ENCODE measurements at places on chromosomes 5 and 9.

- DNase-seq = no peak
These were observed 135.9 kb upstream of the RAD23B start for GRCh38 chr9:107147134-107147533.

DNA sequence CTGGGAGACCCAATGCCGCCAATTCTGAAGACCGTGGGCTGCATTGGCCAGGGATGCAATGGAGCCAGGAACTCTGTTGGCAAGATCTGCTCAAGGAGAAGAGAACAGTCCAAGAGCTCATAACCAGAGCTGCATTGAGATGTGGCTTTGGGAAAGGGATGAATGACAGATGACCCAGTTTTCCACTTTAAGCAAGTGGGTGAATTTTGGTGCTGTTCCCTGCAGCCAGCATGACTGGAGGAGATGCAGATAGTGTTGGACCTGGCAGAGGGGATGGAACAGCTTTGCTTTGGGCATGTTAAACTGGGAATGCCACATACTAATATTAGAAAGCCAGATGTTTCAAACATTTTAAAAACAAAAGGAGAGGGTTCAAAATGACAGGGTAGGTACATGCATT is 143.1 kb downstream of the FSTL4 start:
- DNase-seq = no peak

DNA sequence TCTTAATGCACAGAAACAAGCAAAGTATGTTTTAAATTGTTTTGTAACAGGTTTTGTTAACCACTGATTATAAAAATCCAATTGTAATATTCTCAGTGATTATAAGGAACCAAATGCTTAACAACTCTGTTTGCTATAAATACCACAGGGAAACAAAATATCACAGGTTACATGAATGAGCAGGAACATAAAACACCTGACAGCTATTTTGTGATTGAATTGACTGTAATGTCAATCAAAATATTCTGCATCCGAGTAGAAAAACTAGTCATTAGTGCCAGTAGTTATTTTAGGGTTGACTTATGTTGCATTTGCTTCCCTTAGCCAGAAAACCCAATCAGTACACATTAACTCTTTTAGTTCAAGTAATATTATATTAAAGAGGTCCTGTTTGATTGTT is 1707.8 kb upstream of the ACO1 start:
- DNase-seq = no peak

- no peak for DNase-seq
These were observed 2.9 kb downstream of the GNPDA1 start for GRCh38 chr5:142009886-142010285.

- no peak for DNase-seq
These were observed 507.4 kb downstream of the KDM4C start for GRCh38 chr9:7265181-7265580.

- DNase-seq = no peak
These were observed 150.4 kb upstream of the ERCC6L2 start for GRCh38 chr9:95725045-95725444.

GRCh38 chr5:165196961-165197360 is 1691.5 kb downstream of the MAT2B start:
- no peak for DNase-seq

GRCh38 chr5:114305402-114306207 is 56.3 kb upstream of the KCNN2 start:
- DNase-seq = no peak

- no peak for DNase-seq
These were observed 52.8 kb downstream of the SPATA31C2 start for GRCh38 chr9:88085476-88085875.

DNA sequence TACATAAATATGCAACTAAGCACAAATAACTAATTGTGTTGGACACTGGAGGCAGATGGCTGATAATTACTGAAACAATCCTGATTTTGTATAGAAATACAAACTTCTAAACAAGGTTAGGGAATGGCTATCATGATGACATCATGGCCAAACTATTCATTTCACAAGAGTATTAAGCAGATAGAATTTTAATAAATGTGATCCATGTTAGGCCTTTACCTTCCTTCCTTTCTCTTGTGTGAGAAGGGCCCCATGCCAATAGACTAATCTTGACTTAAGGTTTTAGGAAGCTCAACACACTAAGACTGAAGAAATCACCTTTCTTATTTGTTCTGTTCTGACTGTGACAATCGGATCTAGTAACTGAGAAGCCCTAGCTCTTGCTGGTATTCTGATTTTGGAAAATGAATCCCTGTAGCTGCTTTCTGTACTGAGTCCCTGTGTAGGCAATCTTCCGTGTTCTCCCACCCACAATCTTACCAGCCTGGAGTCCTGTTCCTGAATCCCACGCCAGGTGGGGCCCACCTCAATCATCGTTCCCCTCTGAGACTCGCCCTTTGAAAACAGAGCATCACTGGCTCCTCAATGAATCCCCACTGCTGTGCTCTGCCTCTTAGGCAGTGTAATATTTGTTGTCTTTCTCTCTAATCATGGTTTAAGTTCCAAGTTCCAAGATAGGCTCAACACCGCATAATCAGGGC is 168.7 kb upstream of the GNA14 start:
- no peak for DNase-seq

- no peak for DNase-seq
These were observed 140.9 kb downstream of the PSAT1 start for GRCh38 chr9:78437806-78438205.

DNA sequence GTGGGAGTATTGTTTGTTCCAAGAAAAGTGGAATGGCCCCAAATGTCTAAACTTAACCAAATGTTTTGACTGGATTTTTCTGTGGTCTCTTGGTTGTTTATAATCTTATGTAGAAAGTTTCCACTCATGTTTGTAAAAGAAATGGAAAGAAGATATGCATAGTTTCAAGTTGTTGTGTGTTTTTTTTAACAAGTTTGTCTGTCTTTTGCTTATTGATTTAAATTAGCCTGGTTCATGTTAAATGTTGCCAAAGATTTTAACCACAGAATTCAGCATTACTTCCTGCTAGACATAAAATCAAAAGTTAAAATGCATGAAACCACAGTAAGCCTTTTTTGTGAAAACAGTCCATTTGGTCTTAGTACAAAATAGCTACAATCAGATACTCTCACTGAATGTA is 14.0 kb downstream of the PPWD1 start:
- no peak for DNase-seq

DNA sequence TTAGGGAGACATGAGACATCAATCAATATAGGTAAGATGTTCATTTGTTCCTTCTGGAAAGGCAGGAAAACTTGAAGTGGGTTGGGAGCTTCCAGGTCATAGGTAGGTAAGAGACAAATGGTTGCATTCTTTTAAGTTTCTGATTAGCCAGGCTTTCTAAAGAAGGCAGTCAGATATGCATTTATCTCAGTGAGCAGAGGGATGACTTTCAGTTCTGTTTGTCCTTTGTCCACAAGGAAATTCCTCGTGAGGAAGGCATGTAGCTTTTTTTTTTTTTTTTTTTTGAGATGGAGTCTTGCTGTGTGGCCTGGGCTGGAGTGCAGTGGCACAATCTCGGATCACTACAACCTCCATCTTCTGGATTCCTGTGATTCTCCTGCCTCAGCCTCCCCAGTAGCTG is 155.3 kb upstream of the ABCA1 start:
- no peak for DNase-seq

DNA sequence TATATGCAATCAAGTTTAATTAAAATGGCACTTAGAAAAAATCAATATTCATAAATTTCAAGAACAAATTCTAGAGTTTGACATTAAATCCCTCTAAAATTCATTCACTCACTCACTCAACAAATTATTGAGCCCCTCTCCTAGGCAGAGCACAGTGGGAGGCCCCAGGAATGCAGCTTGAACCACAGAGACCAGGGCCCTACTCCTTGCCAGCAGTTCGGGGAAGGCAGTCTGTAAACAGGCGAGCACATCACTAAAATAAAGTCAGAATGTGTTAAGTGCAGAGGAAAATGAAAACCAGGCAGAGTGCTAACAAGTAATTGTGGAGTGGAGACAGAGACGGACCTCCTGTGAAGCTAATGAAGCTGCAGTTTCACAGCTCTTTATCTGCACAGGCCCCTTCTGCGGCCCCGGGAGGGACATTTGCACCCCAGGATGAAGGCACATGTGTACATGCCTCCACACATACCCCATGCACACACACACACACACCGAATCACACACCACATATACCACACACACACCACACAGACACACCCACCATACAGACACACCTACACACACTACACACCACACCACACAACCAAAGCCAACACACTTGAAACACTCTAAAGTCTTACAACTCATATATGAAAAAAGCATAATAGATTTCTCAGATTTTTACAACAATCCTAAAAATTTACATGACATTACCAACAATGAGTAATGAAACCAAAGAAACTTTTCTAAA is 40.5 kb downstream of the BHMT start:
- DNase-seq = no peak

GRCh38 chr5:145316282-145316681 is 518.9 kb downstream of the PRELID2 start:
- no peak for DNase-seq

DNA sequence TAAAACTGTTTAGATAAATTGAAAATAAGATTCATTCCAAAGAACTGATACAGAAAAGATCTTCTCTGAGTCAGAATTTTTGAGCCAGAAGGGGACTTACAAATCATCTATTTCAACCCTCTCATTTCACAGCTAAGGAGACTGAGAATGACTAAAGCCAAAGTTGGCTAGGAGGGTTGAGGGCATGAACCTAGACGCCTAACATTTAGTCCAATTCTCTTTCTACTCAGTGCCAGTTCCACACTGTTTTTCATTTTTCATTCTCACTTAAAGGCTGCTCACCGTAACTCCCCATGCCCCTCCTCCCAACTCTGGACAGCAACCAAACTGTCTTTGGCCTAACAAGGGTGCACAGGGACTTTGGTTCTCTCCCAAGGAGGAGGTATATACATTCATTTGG is 364.0 kb downstream of the NDUFS4 start:
- no peak for DNase-seq

DNA sequence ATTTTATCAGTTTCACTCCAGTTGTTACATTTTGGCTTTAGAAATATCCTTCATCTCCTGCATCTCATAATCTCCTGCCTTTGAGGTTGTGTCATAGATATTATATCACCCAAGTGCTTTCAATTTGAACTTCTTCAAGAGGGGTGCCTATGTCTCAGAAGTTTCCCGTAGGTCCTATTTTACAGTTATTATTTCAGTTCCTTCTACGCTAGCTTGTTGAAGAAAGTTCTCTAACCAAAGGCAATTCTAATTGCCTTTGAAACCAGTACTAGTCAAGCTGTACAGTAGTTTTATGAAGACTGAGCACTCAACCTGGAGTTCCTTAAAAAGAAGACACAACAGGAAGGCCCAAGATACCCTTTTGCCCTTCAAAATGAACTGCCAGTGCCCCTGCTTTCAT is 116.4 kb downstream of the ZCCHC7 start:
- no peak for DNase-seq

- no peak for DNase-seq
These were observed 4.5 kb downstream of the DUSP1 start for GRCh38 chr5:172766287-172767108.

DNA sequence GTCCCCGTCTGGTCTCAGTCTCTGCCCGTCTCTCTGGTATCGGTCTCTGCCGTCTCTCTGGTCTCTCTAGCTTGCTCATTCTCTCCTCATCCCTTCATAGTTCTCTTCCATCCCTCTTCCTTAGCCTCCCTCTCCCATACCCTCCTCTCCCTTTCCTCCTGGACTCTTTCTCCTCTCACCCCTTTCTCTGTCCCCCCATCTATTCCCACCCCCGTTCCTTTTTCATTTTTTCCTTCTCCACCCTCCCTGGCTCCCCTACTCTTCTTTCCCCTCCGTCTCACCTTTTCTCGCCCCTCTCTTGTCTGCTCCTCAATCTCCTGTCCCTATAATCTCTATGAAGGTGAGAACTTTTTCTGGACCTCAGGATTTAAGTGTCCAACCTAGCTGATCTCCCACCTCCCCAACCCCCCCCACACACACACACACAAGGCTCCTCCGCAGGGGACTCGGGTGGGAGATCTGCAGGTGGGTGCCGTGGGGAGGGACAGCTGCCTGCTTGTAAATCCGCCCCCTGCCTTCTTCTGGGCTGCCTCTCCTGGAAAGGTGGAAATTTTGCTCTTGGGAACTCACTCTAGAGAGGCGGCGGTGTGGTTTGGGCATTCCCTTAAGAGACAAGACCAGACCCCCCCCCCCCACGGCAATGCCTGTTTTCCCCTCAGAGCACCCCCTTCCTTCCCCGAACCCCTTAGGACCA is 953 bp downstream of the UBE2QL1 start:
- no peak for DNase-seq

- DNase-seq = no peak
These were observed 40.4 kb upstream of the CRB2 start for GRCh38 chr9:123315635-123316034.

DNA sequence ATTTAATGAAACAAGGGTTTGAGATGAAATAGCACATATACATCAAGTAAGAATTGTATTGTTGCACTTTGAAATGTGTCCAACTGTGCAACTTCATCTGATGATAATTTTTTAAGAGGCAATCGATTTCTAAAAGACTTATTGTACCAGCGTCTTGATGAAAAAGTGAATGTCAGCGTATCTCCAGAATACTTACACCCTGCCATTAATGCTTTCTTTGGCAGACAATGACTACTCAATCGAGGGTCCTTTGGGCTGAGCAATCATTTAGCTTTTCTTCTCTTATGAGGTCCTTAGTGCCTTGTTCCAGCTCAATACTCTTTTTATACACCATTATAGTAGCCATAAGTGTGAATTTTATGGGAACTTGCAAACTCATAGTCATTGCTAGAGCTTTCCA is 4.7 kb downstream of the TLE1 start:
- no peak for DNase-seq

GRCh38 chr9:115378758-115379157 is 260.8 kb upstream of the TNC start:
- DNase-seq = no peak

DNA sequence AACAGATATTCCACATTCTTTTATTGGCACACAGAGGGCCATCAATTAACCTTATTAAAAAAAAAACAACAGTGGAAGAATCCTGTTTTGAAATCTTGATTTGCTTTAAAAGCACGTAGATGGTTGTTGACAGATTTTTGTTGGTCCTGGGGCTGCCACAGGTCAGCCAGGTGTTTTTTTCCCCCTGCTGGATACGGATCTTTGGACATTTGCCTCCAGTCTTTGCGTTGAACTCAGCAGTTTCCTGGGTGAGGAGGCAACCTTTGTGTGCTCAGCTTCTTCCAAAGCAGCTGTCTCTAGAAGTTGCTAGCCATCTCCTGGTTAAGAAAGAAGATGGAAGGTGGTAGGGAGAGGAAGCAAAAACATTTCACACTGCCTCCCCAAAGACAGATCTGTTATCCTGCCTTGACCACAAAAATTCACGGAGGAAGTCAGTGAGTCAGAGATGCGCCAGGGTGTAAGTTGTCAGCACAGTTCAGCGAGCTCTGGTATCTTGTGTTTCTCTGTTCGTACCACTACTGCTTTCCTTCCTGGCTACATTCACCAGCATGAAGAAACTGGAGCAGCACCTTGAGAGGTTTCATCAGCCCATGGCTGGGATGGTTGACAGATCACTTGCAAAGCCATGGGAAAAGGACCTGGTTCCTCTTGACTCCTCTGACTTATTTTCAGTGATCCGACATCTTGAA is 207.3 kb downstream of the ARHGAP26 start:
- DNase-seq = no peak
